ENCODE measurements at places on chromosomes 12 and 14.

DNA sequence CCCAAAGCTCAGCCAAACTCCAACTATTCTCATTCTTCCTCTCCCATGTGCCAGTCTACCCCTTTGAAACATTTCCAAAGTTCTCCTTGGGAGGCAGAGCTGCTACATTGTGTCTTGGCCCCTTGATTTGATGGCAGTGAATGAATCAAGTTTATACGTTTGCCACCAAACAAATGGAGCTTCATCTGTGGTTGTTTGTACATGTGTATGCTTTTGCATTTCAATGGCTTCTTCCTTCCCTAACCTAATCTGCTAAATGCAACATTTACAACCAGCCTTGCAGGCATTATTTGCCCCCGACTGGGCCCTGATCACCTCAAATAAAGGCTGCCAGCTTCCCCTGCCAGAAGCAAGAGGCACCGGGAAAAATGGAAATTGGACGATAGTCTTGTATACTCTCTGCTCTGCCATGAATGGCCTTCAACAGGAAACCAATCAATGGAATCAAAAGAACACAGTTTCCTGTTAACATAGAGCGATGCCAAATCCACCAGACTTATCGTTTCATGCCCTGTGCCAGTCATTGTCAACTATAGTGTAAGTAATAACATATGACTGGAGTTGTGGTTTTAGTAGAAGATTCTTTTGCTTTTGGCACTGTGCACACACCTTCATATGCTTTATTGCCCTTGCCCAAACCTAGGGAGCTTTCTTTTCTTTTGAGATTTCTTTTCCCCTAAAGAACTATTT, 97.8 kb downstream of the TMEM30B start:
- DNase-seq: no peak

DNA sequence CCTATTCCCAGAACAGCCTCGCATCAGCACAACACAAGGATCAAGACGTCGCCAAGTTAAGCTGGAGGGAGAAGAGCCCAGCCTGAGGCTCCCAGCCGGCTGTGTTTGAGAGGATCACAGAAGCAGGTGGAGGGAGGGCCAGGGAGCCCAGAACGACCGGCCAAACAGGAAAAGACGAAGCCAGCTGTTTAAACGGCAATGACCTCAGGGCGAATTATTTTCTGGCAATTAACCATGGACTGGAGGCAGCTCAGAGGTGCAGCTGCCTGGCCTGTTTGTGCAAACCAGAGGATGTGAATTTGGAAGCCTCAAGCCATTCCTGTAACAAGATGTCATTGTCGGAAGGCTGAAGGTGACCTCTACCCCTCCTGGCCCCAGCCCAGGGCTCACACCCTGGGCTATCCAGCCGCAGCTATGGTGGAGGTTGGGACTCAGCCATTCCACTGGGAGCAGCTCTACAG, 175.8 kb upstream of the PRMT8 start:
- DNase-seq: no peak

- DNase-seq: no peak
Observed at GRCh38 chr12:42802785-42803189, 213.2 kb upstream of the PRICKLE1 start.

- no peak for DNase-seq
Observed at GRCh38 chr14:78316786-78317185, 146.6 kb downstream of the NRXN3 start.

- no peak for DNase-seq
Observed at GRCh38 chr14:75341620-75342019, 63.0 kb downstream of the FOS start.

- DNase-seq: no peak
Observed at GRCh38 chr12:130281153-130281799, 56.4 kb upstream of the PIWIL1 start.

DNA sequence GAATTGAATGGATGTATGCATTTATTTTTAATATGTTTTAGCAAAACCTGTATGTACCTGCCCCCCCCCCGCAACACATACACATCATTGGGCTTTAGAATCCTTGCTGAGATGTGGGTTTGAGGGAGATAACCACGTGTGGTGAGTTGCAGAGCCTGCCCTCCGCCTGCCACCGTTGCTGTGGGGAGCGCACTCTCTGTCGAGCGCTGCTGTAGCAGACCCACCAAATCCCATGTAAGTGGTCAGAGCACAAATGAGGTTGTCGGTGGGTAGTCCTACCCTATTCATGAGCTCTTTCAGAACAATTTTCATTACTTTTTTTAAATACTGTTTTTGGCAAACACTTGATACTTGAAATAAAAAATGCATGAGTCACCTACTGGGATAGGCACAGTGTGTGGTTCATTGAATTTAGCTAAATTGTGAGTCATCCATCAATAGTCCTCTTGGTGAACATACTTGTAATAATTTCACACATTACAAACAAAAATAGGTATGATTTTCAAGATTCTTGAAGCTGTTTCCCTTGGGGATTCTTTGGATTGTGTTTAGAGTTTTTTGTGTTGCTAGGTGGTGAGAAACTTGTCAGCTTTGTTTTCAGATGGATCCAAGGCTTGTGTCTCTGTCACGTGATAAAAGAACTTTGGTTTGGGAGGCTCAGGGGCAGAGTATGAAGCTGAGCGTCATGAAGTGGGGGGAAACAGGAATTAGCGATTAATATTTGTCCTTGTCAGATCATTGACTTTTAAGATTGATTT, 107.6 kb downstream of the PTCSC3 start:
- no peak for DNase-seq

GRCh38 chr12:32419520-32419960, 20.2 kb downstream of the FGD4 start:
- DNase-seq: no peak

- DNase-seq: no peak
Observed at GRCh38 chr12:43750814-43751213, 7.8 kb downstream of the PUS7L start.

- DNase-seq: no peak
Observed at GRCh38 chr14:69473260-69473659, 11.3 kb upstream of the PLEKHD1 start.

GRCh38 chr14:24418492-24418873, 11.0 kb downstream of the CBLN3 start:
- no peak for DNase-seq

DNA sequence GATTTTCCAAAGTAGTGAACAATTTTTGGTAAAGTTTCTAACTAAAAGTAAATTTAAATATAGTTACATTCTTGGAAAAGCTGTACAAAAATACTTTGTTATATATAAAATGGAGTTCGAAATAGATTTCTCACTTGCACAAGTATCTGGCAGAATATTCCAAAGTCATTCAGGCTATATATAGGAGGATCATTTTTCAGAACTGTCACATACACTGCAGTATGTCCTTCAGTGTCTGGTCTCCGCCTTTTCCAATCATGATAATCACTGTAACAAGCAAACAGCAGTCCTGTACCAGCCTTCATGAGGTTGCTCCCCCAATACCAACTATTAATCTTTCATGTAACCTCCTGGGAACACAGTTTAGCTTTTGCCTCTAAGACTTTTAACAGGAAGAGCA, 18.6 kb downstream of the TBK1 start:
- no peak for DNase-seq

GRCh38 chr12:27539191-27539631, 15.2 kb downstream of the PPFIBP1 start:
- DNase-seq: no peak

- no peak for DNase-seq
Observed at GRCh38 chr12:10726945-10727344, 3.8 kb upstream of the YBX3 start.

GRCh38 chr12:65681226-65681625, 143.1 kb upstream of the HMGA2 start:
- DNase-seq: no peak

DNA sequence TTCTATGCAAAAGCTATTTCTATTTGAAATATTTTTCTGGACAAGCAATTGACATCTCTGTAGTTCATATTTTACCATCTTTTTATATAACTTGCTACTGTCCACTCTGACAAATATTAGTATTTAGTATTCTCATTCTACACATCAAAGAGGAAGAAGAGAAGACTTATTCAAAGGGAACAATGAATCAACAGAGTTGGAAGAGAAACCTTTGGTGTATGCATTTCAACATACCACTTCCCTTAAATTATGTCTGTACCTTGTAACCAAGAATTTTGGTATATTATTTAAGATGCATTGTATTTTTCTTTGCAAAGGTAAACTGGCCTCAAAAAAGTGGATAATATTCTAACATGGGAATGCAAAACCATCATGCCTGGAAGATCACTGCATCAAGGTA, 72.1 kb upstream of the DUSP6 start:
- DNase-seq: no peak

DNA sequence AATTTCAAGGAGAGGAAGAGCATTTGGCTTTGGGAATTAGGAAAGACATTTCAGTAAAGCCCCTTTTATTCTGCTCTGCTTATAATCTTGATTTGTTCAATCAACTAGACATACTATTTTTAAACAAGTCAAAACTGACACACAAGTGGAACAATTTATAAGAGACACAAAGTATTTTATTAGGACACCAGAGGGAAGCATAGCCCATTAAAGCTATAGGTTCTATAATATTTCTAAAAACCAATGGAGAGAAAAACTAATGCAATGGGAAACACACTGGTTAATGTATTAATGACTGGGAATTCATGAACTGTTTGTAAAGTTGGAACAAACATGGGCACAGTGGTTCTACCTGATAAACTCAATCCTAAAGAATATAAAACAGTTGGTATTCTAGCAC, 15.3 kb upstream of the CERS5 start:
- DNase-seq: no peak

GRCh38 chr14:74085047-74085637, 386 bp downstream of the LIN52 start:
- DNase-seq: no peak

DNA sequence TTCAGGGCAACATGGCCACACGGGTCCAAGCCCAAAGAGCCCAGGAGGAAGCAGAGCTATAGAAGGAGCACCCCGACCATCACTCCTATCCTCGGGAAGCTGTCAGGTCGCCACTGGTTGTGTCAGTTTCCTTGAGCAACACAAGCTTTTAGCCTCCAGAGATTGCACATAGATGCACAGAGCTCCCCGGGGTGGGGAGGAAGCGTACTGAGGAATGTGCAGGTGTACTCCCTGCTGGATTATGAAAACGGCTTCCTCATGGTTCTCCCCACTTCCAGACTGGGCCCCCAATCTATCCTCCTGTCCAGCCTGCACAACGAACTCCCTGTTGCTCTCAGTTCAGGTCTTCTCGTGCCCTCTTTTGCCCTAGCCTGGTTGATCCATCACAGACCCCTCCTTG, 30.3 kb upstream of the IRF2BPL start:
- no peak for DNase-seq

All from effector CD4-positive, alpha-beta T cell (primary cell).